Cerebellum (tissue), 4 donors: ENCODE measurements at places on chromosomes 2 and 18. TPM values are rescaled to one million over a fixed set of nuclear protein-coding genes. Genes with fewer than 3 reads are reported as not detected.

- DNase-seq, result no peak
Measured at GRCh38 chr2:95695613-95696012, 103.8 kb downstream of the TRIM43 start.

GRCh38 chr18:44637210-44638033, 43.3 kb upstream of the SETBP1 start:
- DNase-seq, result no peak

DNA sequence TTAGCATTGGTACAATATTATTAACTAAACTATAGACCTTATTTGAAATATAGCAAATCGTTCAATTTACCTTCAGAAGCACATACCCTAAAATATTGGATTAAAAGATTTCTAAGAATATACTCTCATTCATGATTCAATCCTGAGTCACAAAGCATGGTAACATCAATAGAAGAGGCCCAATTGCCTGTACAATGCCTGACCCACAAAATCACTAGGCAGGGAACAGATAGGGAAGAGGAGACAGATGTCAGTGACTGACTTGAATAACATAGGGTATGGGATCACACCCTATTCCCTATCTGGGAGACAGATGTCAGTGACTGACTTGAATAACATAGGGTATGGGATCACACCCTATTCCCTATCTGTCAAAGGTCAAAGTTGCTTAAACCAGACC, 611.6 kb upstream of the VRK2 start:
- DNase-seq, result no peak

DNA sequence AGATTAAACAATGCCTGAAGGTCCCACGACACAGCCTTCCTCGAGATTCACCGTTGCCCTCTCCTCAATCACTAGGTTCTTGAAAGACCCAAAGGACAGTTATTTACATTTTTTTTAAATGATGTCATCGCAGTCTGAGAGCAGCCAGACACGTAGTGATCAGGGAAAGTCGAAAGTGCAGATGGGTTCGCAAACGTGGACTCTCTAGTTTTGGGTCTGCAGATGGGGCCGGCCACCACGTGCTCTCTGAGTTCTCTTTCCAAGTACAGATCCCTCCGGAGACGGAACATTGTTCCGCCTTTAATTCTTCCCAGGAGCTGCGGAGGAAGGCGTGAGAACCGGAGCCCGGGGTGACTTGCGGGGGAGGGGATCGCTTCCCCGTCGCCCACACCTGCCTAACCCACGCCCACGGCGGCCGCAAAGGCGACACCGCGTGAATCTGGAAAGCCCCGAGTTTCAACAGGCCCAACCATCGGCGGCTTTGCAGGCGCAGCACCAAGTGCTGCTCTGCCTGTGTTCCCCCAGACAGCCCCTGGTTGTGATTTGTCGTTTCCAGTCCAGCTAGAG, 54.3 kb downstream of the PKDCC start:
- no peak for DNase-seq

DNA sequence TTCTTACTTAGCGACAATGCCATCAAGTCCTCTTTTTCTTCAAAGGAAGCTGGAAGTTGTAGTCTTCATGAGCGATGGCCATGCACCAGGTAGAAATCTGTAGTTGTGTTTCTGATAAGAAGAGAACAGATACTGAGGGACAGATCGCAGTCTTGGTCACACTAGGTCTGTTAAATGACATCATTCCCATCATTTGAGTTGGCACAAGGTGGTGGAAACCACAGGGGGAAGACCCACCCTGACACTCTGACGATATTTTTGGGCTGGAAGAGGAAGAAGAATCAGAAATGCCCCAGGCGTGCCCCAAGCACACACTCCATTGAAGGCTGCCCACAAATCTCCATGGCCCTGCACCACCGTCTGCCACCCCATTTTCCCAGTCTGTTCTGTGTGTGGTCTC, 89.0 kb upstream of the BOD1L2 start:
- DNase-seq, result no peak

DNA sequence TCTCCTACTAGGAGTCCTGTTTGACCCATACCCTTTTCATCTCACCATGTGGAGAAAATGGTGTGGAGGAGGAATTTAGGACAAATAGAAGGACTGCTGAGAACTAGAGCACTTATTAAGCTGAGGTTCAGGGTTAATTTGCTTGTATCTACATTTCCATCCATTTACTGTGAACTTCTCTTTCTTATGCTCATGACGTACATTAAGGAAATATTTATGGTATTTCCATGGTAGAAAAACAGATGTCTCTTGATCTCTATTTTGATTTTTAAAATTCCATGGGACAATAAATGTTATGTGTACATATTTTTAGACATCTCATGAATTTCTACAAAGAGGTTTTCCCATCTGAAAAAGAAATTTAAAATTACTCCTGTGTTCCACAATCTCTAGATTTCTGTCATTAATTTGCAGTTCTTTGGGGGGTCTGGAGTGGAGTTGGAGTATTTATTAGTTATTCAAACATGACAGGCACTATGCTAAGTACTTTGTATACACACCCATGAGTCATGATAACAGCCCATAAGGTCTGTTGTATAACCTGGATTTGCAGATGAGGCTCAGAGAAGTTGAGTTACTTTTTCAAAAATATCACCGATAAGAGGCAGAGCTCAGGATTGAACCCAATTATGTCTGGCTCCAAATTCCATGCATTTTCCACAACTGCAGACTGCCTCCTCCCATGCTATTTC, 112.6 kb downstream of the COPS8 start:
- no peak for DNase-seq

DNA sequence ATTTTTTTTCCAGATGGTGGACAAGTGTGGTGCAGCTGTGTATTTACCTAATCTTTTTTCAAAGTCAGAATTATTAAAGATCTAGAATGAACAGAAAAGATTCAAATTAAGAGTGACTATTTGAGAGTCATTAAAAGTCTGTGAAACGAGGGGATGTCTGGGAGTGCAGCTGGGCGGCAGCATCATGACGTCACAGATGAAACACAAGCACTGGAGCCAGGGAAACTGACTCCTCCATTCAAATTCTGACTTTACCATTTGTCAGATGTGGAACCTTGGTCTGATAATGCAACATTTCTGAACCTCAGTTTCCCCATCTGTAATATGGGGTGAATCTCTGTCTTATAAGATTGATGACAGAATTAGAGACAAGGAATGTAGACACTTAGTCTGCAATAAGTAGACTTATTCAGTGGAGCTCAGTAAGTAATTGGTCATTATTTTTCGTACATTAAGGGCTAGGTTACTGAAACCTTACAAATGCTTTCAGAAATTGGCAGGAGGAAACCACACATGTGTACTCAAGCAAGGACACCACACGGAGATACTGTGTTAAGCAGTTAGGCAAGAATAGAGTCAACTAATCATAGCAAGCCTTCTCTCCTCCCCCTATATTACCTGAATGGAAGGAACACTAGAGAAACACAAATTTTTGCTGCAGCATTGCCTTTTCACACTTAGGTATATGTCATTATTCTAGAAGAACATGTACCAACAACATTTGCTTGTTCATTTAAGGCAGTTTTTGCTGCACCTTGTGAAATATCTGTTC, 27.8 kb upstream of the CXXC1 start:
- DNase-seq, result no peak

DNA sequence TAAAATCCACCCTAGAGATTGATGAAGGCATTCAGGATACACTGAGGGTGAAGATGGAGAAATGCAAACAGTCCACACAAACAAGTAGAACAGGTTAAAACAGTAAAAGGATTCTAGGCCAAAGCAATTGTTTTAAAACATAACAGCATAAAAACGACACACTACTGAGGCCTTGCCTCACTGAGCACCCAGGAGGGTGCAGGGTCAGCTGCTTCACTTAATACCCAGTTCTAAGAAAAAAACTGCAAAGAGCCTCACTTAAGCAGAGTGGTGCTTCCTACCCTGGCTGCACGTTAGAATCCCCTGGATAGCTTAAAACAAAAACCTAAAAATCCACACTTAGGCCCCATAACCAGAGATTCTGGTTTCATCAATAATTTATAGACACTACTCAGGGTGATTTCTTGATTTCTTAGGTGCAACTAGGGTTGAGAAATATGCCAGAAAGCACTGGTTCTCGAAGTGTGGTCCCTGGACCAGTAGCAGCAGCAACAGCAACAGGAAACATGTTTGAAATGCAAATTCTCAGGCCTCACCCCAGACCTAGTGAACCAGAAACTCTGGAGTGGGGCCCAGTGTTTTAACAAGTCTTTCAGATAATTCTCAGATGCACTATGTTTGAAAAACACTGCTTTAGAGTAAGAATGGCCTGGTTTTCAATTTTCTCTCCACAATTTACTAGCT, 279.1 kb downstream of the ZEB2 start:
- DNase-seq, result no peak

- no peak for DNase-seq
Measured at GRCh38 chr18:79453816-79454735, 58.3 kb downstream of the NFATC1 start.

DSC2 gene
- 7.2 TPM for total RNA-seq

NCKAP1 gene
- total RNA-seq, result 162 TPM

MEP1B gene
- 0.54 TPM for total RNA-seq
